ENCODE measurements at places on chromosomes 2 and 18. TPM values are rescaled to one million over a fixed set of nuclear protein-coding genes. Genes with fewer than 3 reads are reported as not detected.

DNA sequence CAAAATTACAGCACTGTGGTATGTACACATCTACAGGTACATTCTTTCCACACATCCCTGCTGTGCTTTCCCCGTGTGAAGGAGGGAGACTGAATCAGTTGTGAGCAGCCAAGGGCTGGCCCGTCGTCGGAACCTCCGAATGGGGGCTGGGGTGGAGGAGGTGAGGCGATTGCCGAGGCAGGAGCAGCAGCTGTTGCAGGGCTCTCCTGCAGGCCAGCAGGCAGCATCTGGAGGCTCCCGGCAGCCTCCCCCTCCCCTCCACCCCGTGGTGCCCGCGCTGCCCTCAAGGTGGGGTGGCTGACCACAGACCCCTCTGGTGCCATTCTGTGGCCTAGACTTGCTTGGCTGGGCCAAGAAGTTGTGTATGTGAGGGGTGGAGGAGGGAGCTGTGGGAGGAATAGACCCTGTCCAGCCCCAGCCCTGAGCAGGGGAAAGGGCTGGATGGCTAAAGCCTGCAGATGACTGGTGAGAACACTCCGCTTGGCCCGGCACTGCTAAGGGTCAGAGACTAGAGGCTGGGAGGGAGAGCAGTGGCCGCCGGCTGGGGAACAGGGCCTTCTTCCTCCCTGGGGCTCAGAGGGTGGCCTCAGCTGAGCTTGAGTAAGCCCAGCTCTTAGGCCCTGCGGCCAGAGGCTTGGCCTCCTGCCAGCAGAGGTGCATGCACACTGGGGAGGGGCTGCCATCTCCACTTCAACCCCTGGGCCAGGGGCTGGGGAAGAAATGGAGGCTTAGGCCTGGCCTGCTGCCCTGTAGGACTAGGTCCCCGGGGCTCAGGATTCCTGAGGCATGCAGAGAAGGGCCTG, 7.6 kb downstream of the STAMBP start:
- no peaks in the 10 kb centered on the region for H3K27me3 ChIP-seq
- no peaks in the 10 kb centered on the region for H3K36me3 ChIP-seq
- DNase-seq = no peak
- H3K4me1 ChIP-seq = peaks cover 9% of the 10 kb centered on the region

LYG2 gene
- total RNA-seq = 0.43 TPM

DNA sequence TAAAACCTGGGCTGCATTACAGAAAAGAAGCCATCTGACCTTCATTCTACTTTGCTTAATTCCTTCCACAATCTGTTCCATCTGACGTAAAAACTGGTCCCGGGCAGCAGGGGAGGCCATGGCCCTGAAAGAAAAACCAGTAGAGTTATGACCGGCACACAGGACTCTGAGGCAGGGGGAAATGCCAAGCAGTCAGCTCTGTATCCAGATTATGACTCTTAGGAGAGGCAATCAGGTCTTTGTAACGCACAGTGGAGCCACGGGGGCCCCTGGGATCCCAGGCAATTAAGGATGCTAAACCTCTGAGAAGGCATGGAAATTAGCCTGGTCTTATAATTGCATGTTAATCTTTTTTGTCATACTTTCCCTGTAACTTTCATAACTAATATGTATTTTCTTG, 78.4 kb downstream of the CCDC93 start:
- no peaks in the 10 kb centered on the region for H3K36me3 ChIP-seq
- no peak overlapping the region for H3K27ac ChIP-seq
- DNase-seq = no peak

DNA sequence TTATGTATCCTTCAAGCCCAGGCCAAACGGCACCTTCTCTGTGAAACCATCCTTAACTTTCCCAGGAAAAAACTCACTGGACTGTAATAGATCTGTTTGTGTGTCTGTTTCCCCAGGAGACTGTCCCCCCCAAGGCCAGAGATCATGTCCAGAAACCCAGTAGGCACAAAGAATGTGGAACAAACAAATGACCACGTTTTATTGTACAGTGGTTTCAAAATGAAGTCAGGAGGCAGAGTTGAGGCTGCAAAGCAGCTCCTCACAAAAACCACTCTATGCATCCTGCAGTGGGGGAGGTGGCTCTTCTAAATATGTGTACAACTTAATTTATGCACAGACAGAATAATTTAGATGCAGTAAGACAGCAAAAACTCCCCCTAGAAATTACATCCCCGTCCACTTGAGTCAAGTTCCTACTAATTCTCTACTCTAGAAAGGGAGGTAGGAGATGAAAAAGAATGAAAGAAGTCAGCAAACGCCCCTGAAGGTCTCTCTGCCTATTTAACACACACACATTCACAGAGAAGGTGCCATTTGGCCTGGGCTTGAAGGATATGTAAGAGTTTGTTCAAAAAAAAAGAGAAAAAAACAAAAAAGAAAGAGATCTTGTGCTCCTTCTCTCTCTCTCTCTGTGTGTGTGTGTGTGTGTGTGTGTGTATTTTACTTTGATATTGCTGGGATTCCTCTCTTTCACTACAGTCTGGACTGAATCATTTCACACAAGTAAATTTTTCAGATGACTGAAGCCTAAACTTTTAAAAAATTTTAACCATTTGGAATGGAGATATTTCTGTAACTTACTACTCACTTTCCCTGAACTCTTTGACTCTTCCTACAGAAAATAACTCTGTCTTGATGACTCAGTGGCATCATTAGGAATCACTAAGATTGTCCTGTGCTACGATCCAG, 19.5 kb downstream of the BCL2 start:
- no peak for DNase-seq
- peaks cover 22% of the 10 kb centered on the region for H3K4me1 ChIP-seq

DNA sequence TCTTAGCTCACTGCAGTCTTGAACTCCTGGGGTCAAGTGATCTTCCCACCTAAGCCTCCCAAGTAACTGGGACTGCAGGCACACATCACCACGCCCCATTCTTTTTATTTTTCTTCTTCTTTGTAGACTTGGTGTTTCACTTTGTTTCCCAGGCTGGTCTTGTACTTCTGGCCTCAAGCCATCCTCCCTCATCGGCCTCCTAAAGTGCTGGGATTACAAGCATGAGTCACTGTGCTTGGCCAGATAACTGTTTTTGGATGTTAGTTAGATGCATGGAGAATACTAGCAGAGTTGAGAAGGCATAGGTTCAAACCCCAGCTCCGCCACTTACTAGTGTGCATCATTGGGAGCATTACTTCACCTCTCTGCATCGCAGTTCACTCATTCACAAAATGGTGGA, 88.3 kb downstream of the TXNL1 start:
- H3K27me3 ChIP-seq = no peaks in the 10 kb centered on the region
- no peaks in the 10 kb centered on the region for H3K4me1 ChIP-seq
- H3K4me3 ChIP-seq = no peak overlapping the region
- H3K27ac ChIP-seq = no peak overlapping the region

IL36A gene
- total RNA-seq = not detected

DNA sequence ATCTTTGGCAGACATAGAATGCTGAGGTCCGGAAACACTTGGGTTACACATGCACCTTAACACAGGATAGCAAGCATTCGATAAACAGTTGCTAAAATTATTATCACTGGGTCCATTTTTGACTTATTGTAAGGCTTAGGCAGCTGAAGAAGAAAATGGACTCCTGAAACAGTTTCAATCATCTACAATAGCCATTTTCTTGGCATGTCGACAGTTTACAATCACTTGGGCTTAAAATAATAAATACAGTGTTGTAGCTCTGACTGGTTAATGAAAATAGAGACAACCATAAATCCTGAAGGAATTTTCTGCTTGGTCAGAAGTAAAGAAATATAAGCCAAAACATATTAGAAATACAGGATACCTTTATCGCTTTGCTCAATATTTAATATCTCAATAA, 169.2 kb downstream of the XIRP2 start:
- no peak overlapping the region for H3K4me3 ChIP-seq
- no peak overlapping the region for H3K27ac ChIP-seq
- H3K27me3 ChIP-seq = no peaks in the 10 kb centered on the region

- no peak overlapping the region for H3K27ac ChIP-seq
- no peak overlapping the region for H3K4me3 ChIP-seq
- no peaks in the 10 kb centered on the region for H3K27me3 ChIP-seq
- no peak for DNase-seq
- no peaks in the 10 kb centered on the region for H3K36me3 ChIP-seq
- H3K4me1 ChIP-seq = no peaks in the 10 kb centered on the region
These were observed 9.1 kb downstream of the ASAP2 start for GRCh38 chr2:9215680-9216079.

GRCh38 chr18:22641958-22642357, 224.2 kb upstream of the CTAGE1 start:
- no peaks in the 10 kb centered on the region for H3K27me3 ChIP-seq
- no peaks in the 10 kb centered on the region for H3K36me3 ChIP-seq
- H3K4me3 ChIP-seq = no peak overlapping the region
- DNase-seq = no peak
- H3K27ac ChIP-seq = no peak overlapping the region

LIMS4 gene
- total RNA-seq = 11.2 TPM

GRCh38 chr18:572091-572830, 7.9 kb upstream of the CETN1 start:
- no peak overlapping the region for H3K4me3 ChIP-seq
- H3K4me1 ChIP-seq = no peaks in the 10 kb centered on the region
- H3K36me3 ChIP-seq = no peaks in the 10 kb centered on the region
- DNase-seq = no peak
- H3K27ac ChIP-seq = no peak overlapping the region
- no peaks in the 10 kb centered on the region for H3K27me3 ChIP-seq

C1QL2 gene
- total RNA-seq = 1.2 TPM

- H3K36me3 ChIP-seq = no peaks in the 10 kb centered on the region
- no peak overlapping the region for H3K27ac ChIP-seq
- no peak overlapping the region for H3K4me3 ChIP-seq
- H3K4me1 ChIP-seq = no peaks in the 10 kb centered on the region
These were observed 52.5 kb upstream of the CSRNP3 start for GRCh38 chr2:165417009-165417408.
